ENCODE measurements at places on chromosomes 12 and 14. TPM values are rescaled to one million over a fixed set of nuclear protein-coding genes. Genes with fewer than 3 reads are reported as not detected.

DNA sequence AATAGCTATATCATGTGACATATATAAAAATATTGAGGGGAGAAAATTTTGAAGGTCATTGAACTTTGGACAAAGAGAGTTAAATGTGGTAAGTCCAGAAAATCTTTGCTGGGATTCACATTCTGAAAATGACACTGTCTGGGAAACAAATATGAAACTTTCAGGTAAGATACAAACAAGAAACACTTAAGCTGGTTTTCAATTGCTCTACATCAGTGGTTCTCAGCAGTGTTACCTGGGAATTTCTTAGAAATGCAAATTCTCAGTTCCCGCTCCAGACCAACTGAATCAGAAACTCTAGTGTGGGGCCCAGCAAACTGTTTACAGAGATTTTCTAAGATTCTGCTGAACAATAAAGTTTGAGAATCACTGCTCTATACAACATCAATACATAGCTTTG lies 3.6 kb upstream of the CDK17 start:
- no peak for DNase-seq

- no peak for DNase-seq
These were observed 55.1 kb downstream of the PAWR start for GRCh38 chr12:79635676-79636075.

Gene GPR68
- 2.0 TPM for total RNA-seq

GRCh38 chr14:35341751-35342488 lies 49.7 kb downstream of the PSMA6 start:
- peak; percentile 98 for DNase-seq

Gene HAL
- total RNA-seq: not detected

Gene PDE6H
- not detected for total RNA-seq

GRCh38 chr12:124588751-124589267 lies 21.4 kb upstream of the NCOR2 start:
- DNase-seq: peak; percentile 48

DNA sequence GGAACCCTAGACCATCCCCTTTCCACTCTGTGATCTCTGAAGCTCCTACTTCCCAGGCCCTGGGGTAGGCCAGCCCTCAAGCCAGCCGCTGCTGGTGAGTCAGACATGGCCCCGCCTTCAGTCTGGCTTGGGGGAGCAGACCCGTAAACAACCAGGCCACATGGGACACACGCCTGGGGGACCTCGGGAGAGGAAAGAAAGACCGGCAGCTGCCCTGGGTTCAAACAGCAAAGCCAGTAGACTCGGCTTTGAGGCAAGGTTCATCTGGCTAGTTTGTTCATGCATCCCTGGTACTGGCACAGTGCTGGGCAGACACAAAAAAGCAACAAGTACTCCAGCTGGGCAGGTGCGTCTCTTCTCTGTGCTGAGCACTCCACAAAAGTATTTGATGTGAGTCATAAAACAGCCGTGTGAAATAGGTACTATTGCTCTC lies 101.9 kb downstream of the SETD3 start:
- peak; percentile 45 for DNase-seq

DNA sequence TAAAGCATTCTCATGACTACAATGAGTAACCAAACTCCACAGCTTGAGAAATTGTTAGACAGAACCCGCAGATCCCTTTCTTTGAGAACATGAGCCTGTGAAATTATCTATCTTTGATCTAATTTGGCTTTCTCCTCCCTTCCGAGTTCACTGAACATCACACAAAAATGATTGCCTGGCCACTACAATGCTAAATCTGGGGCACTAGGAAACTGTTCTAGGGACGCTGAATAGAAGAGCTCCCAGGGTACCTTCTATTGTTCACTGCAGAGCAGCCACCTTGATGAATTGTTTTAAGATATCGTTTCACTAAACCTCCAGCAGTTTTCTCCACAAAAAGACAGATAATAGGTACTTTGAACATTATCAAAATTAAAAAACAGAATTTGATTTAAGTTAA lies 47.5 kb downstream of the SINHCAF start:
- no peak for DNase-seq

Gene NFATC4
- total RNA-seq: 14.5 TPM

DNA sequence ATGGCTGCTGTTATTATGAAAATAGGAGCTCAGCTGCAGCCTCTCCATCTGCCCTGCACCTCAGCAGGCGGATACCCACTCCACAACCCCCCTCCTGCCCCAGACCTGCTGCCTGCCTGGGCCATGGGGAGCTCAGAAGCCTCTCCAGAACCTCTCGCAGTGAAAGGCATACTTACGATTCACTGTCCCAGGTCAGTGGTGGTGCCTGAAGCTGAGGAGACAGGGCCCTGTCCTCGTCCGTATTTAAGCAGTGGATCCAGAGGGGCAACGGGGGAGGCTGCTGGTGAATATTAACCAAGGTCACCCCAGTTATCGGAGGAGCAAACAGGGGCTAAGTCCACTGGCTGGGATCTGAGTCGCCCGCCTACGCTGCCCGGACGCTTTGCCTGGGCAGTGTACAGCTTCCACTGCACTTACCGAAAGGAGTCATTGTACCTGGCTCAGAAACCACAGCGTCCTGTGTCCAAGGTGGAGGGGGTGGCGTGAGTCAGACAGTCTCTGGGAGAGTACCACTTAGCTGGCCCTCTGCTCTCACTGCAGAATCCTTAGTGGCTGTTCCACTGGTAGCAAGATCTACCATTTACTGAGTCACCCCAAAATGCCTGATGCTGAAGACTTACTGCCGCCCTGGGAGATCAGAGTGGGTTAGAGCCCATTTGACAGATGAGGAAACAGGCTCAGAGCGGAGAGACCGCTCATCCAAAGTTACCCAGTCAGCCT lies at the start of gene SERPINA1:
SERPINA1 (minus strand) TSS at position 219 of the 720 bp plus-strand sequence. CDS start 5,365 bp downstream, outside the sequence.
- no peak for DNase-seq

GRCh38 chr12:48029491-48030172 lies 25.4 kb upstream of the COL2A1 start:
- DNase-seq: no peak

DNA sequence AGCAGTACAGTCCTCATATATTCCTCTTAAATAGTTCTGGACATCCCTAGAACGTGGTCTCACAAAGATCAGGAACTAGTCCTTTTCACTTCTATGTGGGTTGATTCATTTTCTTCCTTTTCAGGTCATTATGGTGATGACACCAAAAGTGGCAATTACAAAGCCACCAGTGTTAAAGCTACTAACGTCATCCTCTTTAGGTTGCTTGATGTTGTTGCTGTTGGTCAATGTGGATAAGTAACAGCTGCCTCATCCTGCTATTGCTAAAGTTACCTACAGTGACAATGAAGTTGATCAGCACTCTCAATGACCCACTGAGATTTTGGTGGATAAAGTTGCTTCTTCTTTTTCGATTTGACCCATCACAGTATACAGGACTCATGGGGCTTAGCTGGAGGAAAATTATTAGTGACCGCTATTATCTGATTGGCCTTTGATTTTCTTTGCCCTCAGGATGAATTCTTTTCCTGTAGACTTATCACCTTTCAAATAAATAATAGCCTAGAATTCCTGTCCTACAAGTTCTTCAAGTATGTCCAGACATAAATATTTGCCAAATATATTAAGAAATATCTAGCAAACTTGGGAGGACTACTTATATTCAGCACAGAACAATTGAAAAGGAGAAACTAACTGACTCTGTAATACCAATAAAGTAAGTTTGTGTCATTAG lies 54.0 kb upstream of the ATP2B1 start:
- no peak for DNase-seq

DNA sequence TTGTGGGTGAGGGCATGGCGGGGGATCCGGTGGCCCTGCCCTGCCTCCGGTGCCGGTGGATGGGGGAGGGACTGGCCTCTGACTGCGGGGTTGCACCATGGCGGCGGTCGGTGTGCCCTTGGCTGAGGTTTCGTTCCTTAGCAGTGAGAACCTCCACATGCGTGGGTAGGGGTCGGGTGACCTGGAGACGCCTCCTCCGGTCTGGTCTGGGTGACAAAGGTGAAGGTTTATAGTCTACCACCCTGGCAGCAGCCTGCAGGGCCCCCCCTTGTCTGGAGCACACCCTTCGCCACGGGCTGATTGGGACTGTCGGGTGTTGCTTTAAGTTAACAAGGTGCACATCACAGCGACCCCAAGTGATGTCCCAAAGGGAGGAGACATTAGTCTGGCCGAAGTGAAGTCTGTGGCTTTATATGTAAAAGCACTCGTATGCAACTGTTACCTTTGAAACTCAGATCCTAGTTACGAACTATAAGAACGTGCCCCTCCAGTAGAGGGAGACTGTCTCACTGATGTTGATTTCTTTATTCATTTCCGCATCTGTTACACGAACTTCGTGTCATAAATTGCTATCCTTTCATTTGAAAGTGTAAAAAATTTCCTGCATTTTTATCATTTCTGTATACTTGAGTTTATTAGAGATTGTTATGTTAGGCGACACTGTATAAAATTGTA lies 74.4 kb downstream of the WDR20 start:
- no peak for DNase-seq

Gene GLIPR1L1
- not detected for total RNA-seq

Gene PLA2G1B
- not detected for total RNA-seq

Gene GCH1
- total RNA-seq: 1.1 TPM

Gene KLHL33
- total RNA-seq: not detected

DNA sequence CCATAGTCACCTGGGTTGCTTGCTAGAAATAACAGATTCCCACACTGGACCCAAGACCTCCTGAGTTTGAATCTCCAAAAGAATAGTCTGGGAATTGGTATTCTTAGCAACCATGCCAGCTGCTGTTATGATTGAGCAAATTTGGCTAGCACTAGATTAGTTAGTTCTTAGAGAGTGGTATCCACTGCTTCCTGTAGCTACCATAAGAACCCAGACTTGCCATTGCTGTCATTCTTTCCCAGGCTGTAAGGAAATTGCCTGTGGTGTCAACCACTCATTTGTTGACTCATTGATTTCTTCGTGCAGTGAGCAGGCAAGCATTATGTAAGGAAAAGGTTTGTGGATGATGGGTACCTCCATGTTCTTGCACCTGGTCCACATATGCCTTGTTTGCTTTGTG lies 201.8 kb upstream of the RGS6 start:
- DNase-seq: no peak

Gene GALNT16
- total RNA-seq: 3.8 TPM
